Activated CD4-positive, alpha-beta T cell treated with anti-CD3 and anti-CD28 coated beads for 36 hours (primary cell): ENCODE measurements at places on chromosomes 13 and 19. TPM values are rescaled to one million over a fixed set of nuclear protein-coding genes. Genes with fewer than 3 reads are reported as not detected.
A peak's percentile ranks its signal among the peaks of the same experiment; 100 is the strongest.

DNA sequence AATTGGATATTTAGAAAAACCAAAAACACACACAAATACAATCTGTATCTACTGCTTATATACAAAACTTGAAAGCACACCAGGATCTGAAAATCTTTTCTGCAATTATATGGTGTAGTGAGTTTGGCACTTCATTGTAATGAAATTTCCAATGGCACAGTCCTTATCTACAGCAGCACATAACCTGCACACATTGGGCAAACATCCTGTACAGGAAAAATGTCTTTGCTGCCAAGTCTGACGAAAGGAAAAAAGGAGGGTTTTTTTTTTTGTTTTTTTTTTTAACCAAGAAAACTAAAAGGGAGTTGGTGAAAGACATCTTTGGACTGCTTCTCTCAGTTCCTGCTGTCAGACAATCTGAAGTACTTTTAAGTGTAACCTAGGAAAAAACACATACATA lies 107.8 kb downstream of the FOXO1 start:
- no peak for DNase-seq
- peak overlapping the region; percentile 77 for H3K27ac ChIP-seq
- H3K36me3 ChIP-seq: peaks cover 54% of the 10 kb centered on the region
- peaks cover 79% of the 10 kb centered on the region for H3K4me1 ChIP-seq

- no peak overlapping the region for H3K27ac ChIP-seq
- H3K36me3 ChIP-seq: no peaks in the 10 kb centered on the region
- H3K4me3 ChIP-seq: peak overlapping the region; percentile 75
- DNase-seq: no peak
- peaks cover 14% of the 10 kb centered on the region for H3K4me1 ChIP-seq
- H3K27me3 ChIP-seq: peaks cover 2% of the 10 kb centered on the region
Observed at GRCh38 chr19:7831452-7831851, 1.4 kb downstream of the EVI5L start.

- no peaks in the 10 kb centered on the region for H3K27me3 ChIP-seq
- no peak overlapping the region for H3K4me3 ChIP-seq
- H3K4me1 ChIP-seq: no peaks in the 10 kb centered on the region
- H3K27ac ChIP-seq: no peak overlapping the region
- H3K36me3 ChIP-seq: no peaks in the 10 kb centered on the region
Observed at GRCh38 chr13:78046331-78046730, 127.7 kb upstream of the EDNRB start.

DNA sequence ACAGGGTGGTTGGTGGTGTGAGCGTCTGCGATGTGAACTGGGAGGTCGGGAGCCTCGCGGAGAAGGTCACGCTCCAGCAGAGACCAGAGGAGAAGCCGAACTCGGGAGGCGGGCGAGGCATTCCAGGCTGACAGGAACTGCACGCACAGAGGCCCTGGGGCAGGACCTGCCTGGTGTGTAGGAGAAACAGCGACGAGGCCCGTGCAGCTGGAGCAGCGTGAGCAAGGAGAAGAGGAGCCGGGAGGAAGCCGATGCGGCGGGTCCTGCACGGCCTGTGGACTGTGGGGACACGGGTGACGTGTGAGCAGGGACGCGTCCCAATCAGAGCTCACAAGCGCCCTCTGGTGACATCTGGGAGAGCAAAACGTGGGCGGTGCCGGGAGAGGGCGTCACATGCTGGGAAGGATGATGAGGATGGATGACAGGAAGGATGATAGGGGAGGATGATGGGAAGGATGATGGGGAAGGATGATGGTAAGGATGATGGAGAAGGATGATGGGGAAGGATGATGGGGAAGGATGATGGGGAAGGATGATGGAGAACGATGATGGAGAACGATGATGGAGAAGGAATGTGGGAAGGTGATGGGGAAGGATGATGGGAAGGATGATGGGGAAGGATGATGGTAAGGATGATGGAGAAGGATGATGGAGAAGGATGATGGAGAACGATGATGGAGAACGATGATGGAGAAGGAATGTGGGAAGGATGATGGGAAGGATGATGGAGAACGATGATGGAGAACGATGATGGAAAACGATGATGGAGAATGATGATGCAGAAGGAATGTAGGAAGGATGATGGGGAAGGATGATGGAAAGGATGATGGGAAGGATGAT lies 16.1 kb upstream of the MADCAM1 start:
- H3K36me3 ChIP-seq: peaks cover 17% of the 10 kb centered on the region
- H3K27me3 ChIP-seq: peaks cover 11% of the 10 kb centered on the region
- H3K4me1 ChIP-seq: peaks cover 11% of the 10 kb centered on the region
- peak overlapping the region; percentile 75 for H3K27ac ChIP-seq
- peak overlapping the region; percentile 60 for H3K4me3 ChIP-seq

DNA sequence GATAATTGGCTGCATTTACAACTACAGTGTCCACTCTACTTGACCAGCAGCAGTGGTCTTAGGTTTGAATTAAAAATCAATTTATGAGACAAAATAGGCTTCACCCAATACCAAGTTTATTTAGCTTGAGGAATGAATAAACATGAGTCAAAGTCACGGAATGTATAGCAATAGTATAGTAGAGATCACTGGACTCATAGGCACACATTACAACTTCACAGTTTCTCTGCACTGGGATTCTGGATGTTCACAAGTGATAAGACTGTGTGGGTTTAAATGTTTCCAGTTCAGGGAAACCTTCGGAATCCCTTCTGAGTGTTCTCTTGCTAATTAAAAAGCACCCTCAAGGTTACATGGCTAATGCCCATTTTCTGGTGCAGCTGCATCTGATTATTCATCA lies 1064.9 kb downstream of the SLITRK5 start:
- H3K4me3 ChIP-seq: no peak overlapping the region
- H3K27me3 ChIP-seq: no peaks in the 10 kb centered on the region
- H3K27ac ChIP-seq: no peak overlapping the region
- H3K4me1 ChIP-seq: no peaks in the 10 kb centered on the region
- no peak for DNase-seq

The CD70 gene
- total RNA-seq: 3.3 TPM

The ALKBH7 gene
- 22.8 TPM for total RNA-seq

- no peak overlapping the region for H3K4me3 ChIP-seq
- no peak for DNase-seq
- H3K27me3 ChIP-seq: no peaks in the 10 kb centered on the region
- H3K4me1 ChIP-seq: peaks cover 30% of the 10 kb centered on the region
- peak overlapping the region; percentile 47 for H3K27ac ChIP-seq
- peaks cover 43% of the 10 kb centered on the region for H3K36me3 ChIP-seq
Observed at GRCh38 chr19:54459282-54460229, 4.0 kb downstream of the LENG9 start.

- peaks cover 30% of the 10 kb centered on the region for H3K4me1 ChIP-seq
- no peaks in the 10 kb centered on the region for H3K27me3 ChIP-seq
- no peak overlapping the region for H3K27ac ChIP-seq
- H3K4me3 ChIP-seq: no peak overlapping the region
Observed at GRCh38 chr19:17807731-17808316, 12.9 kb downstream of the B3GNT3 start.

- no peak for DNase-seq
- H3K36me3 ChIP-seq: no peaks in the 10 kb centered on the region
- H3K27me3 ChIP-seq: peaks cover 2% of the 10 kb centered on the region
- no peaks in the 10 kb centered on the region for H3K4me1 ChIP-seq
- H3K27ac ChIP-seq: no peak overlapping the region
- H3K4me3 ChIP-seq: no peak overlapping the region
Observed at GRCh38 chr13:26957182-26957581, 196.6 kb upstream of the GPR12 start.

The PRODH2 gene
- total RNA-seq: not detected

DNA sequence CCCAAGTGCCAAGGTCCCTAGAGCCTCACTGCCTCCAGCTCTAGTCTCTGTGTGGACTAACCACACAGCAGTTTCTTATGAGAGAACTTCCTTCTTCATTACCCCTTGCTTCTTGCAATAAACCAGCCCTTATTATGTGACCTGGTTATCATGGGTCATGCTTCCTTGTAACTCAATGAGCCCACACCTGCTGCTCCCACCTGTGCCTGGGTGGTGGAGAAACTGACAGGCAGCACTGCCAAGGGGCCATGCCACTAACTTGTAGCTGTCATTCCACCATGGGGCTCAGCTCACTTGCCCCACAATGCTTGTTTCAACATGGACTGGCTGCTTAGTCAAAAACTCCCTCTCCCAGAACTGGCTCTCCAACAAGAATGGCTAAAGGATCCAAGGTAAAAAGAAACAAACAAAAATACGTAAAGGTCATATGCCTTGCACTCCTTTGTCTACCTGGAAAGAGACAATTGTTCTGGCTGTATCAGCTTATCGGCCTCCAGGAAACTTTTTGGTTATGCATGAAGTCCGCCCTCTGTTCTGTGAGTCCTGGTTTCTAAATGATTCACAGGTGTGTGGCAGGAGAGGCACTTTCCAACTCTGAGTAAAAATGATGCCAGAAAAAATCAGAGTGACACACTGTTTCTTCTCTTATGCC lies 446.4 kb downstream of the COG6 start:
- peaks cover 11% of the 10 kb centered on the region for H3K36me3 ChIP-seq
- H3K27me3 ChIP-seq: no peaks in the 10 kb centered on the region
- peak overlapping the region; percentile 62 for H3K4me3 ChIP-seq
- DNase-seq: peak; percentile 68
- H3K27ac ChIP-seq: peak overlapping the region; percentile 99
- peaks cover 53% of the 10 kb centered on the region for H3K4me1 ChIP-seq

The UGGT2 gene
- 0.18 TPM for total RNA-seq

GRCh38 chr13:30932481-30933353 lies at the start of gene TEX26:
TEX26 (plus strand) TSS chr13:30932656; CDS start chr13:30932716, 60 bp downstream.
- H3K4me1 ChIP-seq: no peaks in the 10 kb centered on the region
- no peak for DNase-seq
- peaks cover 41% of the 10 kb centered on the region for H3K27me3 ChIP-seq
- no peak within 1 kb of the TSS for H3K27ac ChIP-seq
- no peak within 1 kb of the TSS for H3K4me3 ChIP-seq
- H3K36me3 ChIP-seq: no peaks in the 10 kb centered on the region

The CLEC17A gene
- 2.4 TPM for total RNA-seq

DNA sequence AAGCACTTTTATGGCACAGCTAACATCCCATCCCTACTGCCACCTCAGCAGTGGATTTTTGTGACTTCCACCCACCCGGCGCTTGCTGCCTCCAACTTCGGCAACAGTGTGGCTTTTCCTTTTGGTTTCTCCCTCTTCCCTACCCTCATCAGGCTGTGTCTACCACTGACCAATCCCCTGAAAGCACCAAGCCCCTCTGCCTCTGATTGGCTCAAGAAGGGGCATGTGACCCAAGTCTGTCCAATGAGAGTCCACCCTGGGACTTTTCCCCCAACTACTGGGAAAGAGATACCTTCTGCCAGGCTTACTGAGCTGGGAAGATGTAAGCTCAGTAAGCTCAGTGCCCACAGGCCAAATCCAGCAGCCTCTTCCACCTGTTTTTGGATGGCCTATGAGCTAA lies 5.8 kb downstream of the SMIM7 start:
- H3K27ac ChIP-seq: no peak overlapping the region
- DNase-seq: no peak
- peaks cover 28% of the 10 kb centered on the region for H3K4me1 ChIP-seq
- no peak overlapping the region for H3K4me3 ChIP-seq

GRCh38 chr13:35693134-35693784 lies 216.8 kb upstream of the MAB21L1 start:
- DNase-seq: no peak
- no peak overlapping the region for H3K4me3 ChIP-seq
- H3K36me3 ChIP-seq: no peaks in the 10 kb centered on the region
- no peak overlapping the region for H3K27ac ChIP-seq
- H3K27me3 ChIP-seq: no peaks in the 10 kb centered on the region
- no peaks in the 10 kb centered on the region for H3K4me1 ChIP-seq

DNA sequence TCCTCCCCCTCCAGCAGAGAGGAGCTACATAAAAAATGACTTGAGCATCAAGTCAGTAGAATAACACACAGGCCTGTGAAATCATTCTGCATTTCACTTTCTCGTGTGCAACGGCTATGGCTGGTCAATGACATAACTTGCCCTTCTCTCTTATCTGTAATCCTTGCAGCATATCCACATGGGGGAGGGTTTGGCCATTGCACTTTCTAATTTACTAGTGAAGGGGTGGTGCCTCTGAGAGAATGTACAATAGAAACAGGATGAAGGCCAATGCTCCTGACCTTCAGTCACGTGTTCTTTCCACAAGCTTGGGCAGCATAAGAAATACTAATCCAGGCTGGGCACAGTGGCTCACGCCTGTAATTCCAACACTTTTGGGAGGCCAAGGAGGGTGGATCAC lies 641.0 kb upstream of the ARGLU1 start:
- H3K4me1 ChIP-seq: no peaks in the 10 kb centered on the region
- no peak for DNase-seq
- no peak overlapping the region for H3K4me3 ChIP-seq

The RDH8 gene
- total RNA-seq: not detected

The LHB gene
- 0.39 TPM for total RNA-seq

DNA sequence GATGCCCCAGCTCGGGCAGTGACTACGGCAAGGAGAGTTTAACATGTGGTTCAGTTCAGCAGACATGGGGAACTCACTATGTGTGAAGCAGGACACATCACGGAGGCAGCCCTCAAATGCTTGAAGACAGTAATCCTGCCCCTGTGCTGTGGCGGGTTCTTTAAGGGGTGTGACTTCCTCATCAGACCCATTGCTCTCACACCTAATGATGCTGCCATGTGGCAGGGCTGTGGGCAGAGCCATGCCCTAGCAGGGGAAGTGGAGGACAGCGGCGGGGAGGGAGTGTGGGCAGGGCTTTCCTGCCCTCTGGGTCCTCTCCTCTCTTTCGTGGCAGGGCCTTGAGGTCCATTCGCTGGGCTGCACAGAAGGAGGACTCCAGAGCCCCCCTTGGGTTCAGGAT lies 131.1 kb upstream of the GJB6 start:
- peaks cover 7% of the 10 kb centered on the region for H3K4me1 ChIP-seq
- H3K27ac ChIP-seq: no peak overlapping the region
- H3K36me3 ChIP-seq: no peaks in the 10 kb centered on the region

DNA sequence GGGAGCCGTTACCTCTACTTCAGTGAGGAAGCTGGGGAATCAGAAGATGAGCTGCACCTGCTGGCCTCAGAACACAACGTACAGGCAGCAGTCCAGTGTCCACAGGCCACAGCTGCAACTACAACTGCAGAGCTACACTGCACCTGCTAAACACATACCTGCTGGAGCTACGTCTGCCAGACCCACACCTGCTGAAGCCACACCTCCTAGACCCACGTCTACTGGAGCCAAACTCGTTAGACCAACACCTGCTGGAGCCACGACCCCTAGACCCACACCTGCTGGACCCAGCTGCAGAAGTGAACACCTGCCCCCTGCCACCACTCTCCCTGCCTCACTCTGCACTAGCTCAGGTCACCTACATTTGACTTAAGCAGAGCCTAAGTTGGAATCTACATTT lies 169.9 kb downstream of the USP12 start:
- H3K27ac ChIP-seq: no peak overlapping the region
- no peak for DNase-seq
- peaks cover 5% of the 10 kb centered on the region for H3K4me1 ChIP-seq
- no peaks in the 10 kb centered on the region for H3K36me3 ChIP-seq
- H3K4me3 ChIP-seq: no peak overlapping the region

- H3K4me1 ChIP-seq: peaks cover 11% of the 10 kb centered on the region
- H3K27ac ChIP-seq: no peak overlapping the region
- H3K4me3 ChIP-seq: no peak overlapping the region
- DNase-seq: no peak
- no peaks in the 10 kb centered on the region for H3K36me3 ChIP-seq
Observed at GRCh38 chr19:7817801-7818200, 12.2 kb upstream of the EVI5L start.
